Activated CD4-positive, alpha-beta T cell treated with anti-CD3 and anti-CD28 coated beads, Interleukin-10, Interleukin-2, amounts not matched to agents 100 ng/mL and 50 ng/mL, durations not matched to agents 16 hours and 8 hours (primary cell): ENCODE measurements at places on chromosomes 7 and 10.

GRCh38 chr7:33087356-33087755, 21.8 kb downstream of the RP9 start:
- DNase-seq: no peak

DNA sequence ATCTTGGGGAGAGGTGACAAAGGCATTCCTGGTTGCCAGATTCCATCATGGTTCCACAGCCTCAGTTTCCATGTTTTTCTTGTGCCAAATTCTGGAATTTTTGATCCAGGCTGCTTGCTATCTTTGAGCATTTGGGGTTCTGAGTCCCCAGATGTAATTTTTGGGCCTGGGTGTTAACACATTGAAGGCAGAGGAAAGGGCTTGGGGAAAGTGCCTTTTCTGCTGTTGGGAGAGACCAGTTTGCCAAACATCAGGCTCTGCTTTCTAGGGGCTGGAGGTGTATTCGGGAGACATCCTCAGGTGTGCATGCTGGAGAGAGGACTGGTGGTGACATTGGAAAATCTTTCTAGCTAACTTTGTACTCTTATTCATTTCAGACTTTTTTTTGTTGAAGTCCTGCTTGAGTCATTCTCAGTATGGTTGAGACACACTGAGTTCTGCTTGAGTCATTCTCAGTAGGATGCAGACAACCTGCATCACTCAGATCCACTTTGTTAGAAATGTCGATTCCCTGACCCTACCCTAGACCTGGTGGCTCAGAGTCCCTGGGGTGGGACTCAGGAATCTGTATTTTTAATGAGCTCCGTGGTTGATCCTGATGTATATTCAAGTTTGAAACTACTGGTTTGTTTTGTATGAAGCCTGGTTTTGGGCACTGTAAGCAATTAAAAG, 101.0 kb downstream of the LRMDA start:
- no peak for DNase-seq

- DNase-seq: no peak
These were observed 196.5 kb downstream of the ELFN1 start for GRCh38 chr7:1866601-1867000.

GRCh38 chr10:112210666-112211065, 27.1 kb upstream of the GPAM start:
- no peak for DNase-seq

DNA sequence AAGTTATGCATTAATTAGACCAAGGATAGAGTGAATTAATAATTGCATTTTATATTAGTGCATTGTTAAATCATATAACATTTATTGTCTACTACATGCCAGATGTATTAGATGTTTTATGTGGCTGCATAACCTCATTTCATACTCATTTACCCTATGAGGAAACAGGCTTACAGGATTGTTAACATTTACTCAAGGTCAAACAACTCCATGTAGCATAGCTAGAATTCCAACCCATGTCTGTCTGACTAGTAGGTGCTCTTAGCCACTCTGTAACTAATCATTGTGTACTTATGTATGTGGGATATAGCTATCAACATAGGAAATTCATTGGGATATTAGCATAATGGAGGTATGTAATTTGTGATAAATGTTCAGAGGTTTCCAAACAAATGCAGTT, 46.3 kb downstream of the PHYHIPL start:
- no peak for DNase-seq

GRCh38 chr10:116670706-116671105, 50.0 kb downstream of the PNLIPRP2 start:
- no peak for DNase-seq

DNA sequence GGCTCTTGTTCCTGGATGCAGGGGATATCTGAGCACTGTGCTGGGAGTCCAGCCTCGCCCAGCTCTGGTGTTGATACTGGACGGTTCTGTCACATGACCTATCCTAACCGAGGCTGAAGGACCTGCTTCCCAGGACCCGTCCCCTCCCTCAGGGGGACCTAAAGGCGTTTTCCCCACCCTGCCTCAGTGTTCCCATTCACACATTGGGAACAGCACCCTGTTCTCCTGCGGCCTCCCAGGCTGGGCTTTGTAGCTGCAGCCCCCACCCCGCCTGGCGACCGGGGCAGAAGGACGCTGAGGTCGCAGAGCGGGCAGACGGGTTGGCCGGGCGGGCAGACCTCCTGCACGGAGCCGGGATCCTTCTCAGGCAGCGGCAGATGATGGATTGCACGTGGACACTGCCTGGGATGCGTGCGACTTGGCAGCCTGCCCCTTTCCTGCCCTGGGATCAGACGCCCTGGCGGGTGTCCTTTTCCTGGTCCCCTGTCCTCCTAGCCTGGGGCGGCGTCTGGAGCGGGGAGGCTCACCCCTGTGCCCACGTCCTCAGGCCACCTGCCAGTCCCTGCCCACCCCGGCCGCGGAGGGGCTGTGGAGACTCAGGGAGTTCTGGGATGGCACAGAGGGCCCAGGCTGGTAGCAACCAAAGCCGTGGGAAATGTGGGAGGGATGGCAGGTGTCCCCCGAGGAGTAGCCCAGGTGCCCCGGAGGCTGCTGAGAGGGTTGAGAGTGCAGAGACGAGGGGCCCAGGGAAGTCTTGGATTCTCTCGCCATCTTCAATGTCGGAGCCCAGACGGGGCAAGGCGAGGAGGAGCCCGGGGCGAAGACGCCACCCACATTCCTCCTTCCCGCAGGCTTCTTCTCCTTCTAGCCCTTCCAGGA, 17.2 kb upstream of the PSMG3 start:
- no peak for DNase-seq

DNA sequence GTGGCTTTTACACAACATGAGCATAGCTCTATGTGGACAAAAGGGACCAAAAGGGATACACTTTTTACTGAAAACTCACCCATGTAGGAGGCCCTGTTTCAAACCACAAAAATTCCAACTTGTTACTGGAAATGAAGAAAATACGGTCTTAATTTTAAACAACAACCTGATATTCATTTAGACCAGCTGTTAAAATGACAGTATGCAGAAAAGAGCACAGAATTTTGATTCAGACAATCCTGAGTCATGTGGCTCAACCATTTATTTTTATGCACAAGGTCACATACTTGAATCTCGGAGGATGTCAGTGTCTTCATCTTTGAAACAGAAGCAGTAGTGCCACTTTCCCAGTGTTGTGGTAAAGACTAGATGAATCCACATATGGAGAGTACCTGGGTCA, 426.5 kb upstream of the NFE2L3 start:
- no peak for DNase-seq

DNA sequence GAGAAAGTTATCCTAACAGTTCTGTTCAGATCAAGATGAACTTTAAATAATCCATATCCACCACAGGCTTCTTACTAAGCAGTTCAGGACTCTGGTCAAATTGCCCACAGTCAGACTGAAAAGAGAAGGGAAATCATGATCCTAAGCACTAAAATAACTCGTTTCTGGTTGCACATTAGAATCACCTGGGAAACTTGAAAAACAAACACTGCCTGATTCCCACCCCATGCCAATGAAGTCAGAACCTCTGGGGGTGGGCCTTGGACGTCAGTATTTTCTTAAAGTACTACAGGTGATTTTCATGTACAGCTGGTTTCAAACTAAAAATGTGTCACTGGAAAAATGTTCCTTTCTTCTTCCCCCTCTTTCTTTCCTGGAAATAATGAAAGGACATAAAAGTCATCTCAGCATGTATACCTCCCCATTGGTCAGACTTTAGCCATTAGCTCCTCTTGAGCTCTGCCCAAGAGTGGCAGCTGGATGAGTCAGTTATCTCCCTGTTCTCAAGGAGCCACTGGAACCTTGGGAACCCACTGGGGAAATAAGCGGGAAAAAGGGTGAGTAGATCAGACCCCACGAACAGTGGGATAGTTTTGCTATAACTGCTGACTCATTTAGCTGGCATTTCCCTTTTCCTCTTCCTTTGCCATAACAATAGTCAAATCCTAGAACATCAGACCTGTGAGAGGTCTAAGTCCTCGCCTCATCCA, 75.3 kb upstream of the IL6 start:
- DNase-seq: no peak

DNA sequence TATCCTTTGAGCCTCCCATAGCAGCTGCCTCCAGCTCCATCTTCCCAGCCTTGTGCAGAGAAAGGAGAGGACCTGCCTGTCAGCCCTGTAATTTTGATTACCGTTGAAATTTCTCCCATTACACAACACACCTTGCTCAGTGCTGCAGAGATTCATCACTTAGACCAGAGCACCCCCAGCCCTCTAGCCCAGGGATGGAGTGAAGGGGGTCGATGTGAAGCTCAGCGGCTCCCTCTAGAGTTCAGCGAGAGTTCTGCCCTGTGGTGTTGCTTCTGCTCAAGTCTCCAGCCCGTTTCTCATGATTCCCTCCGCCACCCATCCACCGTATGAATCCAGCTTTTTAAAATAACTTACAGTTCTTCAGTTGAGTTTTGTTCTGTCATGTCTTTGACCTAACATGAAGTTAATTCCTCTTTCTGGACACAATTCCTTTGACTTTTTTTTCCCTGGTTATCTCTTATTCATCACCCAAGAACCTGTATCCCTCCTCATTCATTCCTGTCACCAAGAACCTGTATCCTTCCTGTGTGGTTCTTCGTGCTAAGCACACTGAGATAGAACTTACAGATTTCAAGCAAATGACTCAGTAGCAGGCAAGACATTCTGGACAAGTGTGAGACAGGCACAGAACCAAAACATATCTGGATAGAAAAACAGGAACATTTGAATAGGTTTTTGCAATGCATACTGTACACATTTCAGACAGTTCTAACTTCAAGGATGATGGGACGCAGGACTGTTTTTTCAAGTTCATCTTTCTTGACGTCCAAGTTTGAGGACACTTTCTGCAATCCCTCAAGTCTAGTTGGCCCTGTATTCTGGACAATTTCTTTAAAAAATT, 35.0 kb upstream of the ZNF32 start:
- DNase-seq: peak; percentile 35

DNA sequence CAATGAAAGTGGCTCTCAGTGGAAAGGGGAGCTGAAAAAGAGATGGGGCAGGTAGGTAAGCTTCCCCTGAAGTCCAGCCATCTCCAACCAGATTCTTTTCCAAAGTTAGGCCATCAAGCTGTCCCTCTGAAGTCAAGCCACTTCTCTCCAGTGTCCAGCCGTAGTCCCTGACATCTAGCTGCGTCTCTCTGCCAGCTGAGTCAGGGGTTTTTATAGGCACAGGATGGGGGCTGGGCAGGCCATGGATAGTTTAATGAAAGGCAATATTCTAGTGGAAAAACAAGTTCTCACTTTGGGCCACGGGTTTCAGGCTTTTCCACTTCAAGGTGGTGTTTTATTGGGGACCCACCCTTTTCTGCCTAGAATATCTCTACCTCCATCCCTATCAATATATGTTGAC, 36.8 kb downstream of the AVL9 start:
- DNase-seq: no peak

GRCh38 chr10:32210306-32211045, 136.5 kb downstream of the EPC1 start:
- peak; percentile 32 for DNase-seq

DNA sequence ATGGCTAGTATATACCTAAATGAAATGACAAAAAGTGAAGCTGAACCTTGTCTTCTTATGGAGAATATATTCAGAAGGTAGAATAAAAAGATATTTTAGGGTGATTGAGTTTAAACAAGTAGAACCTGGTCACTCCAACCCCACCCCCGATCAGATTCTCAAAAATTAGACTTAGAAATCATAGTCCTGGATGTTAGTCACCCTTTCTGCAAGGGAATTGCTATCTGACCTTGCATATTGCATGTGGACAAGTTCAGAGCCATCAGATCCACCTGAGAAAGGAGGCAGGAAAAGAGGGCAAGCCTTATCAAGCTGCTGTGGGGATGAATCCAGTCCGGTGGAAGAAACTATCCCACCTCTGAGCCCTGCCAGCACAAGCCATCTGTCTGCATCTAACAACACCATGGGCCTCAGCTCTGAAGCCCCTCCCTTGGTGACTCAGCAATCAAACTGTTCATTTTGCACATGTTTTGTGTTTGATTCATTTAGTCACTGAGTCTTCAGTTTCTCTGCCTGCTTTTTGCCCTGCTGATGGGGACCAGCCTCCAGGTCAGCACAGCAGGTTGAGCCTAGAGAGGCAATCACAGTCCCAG, 727.3 kb downstream of the AUTS2 start:
- DNase-seq: no peak

DNA sequence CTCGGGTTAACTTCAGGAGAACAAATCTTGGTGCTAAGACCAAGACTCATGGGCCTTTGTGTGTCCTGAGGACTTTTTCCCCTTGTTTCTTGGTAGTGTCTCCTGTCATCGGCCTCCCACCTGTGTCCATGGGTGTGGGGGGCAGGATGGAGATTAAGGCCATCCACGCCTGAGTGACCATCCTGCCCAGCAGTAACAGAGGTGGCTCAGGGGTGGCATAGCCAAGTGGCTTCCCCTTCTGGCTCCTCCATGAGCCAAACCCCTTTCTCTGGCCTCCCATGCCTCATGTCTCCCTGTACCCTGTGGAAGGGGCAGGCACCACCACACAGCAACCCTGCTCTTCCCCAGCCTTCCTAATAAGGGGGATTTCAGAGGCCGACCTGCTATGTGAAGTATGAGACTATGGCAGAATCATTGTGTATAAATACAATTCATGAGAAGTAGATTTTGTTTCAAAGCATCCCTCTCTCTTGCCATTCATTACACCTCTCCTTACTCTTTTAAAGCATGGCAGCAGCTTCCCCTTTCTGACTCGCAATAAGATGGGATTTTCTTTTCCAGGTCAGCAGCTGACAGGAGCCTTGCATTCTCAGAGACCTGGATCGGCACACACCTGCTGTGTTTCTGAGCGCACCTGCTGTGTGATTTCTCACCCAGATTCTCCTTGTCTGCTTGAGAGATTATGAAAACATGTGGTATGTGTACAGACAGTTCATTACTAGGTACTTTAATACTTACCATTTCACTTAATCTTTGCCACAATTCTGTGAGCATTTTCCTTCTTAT, 102.5 kb downstream of the XPNPEP1 start:
- no peak for DNase-seq

DNA sequence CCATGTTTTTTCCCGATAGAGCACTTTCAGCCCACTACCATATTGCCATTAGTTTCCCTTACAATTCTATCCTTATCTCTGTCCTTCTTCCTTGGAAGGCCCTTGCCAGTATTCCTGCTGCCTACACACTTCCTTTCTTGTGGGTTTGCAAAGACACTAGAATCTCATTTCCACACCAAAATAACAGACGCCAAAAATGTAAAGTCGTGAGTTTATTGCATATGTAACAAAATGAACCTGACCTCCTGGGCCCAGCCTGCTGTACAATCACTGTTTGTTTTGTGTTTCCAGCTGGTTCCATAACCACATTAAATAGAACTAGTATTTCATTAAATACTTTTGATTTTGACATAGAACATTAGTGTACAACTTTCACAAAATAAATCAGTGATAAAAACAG, 116.7 kb downstream of the SMURF1 start:
- DNase-seq: no peak

- no peak for DNase-seq
These were observed 53.7 kb downstream of the CACNA2D1 start for GRCh38 chr7:82389876-82390275.
